ENCODE measurements at places on chromosomes 5 and 9.

DNA sequence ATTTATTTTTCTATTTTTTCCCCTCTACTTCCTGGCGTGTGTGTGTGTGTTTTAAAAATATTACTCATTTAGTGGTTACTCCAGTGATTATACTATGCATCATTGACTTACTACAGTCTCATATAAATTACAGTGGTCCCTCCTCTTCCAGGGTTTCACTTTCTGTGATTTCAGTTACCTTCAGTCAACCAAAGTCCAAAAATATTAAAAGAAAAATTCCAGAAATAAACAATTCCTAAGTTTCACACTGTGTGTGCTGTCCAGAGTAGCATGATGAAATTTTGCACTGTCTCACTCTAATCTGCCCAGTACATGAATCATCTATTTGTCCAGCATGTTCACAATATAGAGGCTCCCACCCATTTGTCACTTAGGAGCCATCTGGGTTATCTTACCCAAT is 47.4 kb upstream of the CCDC112 start:
- DNase-seq: no peak

DNA sequence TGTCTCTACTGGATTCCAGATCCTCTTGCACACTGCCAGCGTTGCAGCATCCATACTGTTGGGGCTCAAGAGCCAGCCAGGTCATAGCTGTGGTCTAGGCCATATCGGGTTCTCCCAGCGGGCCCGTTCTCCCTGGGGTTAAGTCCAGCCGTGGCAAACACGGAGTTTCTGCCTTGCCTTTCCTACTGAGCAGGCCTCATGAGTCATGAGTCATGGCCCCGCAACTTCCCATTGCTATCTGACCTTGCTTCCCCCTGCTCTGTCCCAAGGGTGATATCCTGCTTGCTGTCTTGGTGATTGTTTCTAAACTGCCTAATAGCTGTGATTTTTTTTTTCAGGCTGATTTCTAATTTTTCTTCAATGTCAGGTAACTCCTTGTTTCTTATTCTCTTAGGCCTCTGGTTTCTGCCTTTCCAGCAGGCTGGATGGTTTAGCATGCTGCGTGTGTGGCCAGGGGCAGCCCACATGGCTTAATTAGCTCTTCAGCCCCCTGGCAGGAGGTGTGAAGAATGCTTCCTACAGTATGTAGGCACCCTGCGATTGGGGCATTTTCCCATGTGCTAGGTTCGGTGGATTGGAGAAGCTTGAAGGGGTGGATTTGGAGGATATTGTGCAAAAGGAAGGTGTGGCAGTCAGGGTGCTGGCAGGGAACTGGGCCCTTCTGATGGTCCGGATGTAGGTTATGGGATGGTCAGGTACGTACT is 18.7 kb downstream of the DAPK1 start:
- DNase-seq: no peak

- DNase-seq: no peak
These were observed 150.2 kb downstream of the SGCD start for GRCh38 chr5:156477196-156477595.

DNA sequence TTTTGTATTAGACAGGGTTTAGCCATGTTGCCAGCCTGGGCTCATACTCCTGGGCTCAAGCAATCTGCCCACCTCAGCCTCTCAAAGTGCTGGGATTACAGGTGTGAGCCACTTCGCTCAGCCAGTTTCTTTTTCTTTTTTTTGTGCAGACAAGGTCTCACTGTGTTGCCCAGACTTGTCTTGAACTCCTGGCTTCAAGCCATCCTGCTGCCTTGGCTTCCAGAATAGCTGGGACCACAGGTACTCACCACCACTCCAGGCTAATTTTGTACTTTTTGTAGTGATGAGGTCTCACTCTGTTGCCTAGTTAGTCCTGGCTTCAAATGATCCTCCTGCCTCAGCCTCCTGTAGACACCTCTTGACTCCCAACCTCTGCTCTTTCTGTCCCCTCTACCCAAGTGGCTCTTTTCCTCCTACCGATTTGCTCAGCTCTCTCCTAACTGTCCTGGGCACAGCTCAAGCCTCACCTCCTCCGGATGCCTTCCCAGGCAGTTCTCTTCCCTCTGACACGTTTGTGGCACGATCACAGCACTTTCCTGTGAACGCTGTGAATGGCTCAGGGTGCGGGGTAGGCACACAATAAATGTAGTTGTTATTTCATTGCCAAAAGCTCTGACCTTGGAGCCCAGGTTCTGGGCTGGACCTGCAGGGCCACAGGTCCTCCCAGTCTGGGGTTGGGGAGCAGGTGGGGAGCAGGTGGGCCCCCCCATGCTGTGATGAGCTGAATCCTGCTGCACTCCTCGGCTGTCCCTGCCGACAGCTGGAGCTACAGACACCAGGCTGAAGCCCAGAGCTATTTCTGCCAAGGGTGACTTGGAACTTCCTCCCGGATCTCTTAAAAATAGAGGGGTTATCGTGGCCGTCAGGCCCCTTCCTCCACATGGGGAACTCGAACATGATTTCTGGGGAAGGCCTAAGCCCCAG is 23.9 kb downstream of the GFI1B start:
- peak; percentile 53 for DNase-seq

- DNase-seq: no peak
These were observed 139.9 kb downstream of the KCTD16 start for GRCh38 chr5:144310621-144311020.

- DNase-seq: no peak
These were observed 255.5 kb downstream of the MAN2A1 start for GRCh38 chr5:109945097-109945678.

DNA sequence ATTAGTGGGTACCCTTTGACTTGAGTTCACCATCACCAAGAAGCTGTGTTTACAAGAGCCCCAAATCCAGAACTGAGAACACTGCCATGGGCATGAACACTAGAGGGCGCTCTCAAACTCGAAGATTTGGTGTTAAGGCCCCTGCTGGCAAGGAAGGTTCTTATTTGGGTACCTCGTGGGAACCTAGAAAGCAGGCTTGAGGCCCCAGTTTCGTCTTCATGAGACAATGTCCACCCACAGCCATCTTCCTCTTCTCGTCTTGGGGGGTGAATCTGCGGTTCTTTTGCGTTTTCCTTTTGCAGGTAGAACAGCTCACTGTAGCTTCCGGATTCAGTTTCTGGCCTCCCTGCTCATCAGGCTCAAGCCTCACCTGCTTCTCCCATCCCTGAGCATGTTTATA is 184.0 kb downstream of the SEMA5A start:
- DNase-seq: peak; percentile 8

GRCh38 chr5:41275813-41276512 is 62.6 kb upstream of the C6 start:
- no peak for DNase-seq

GRCh38 chr9:89427621-89428221 is 70.2 kb downstream of the SEMA4D start:
- DNase-seq: no peak

GRCh38 chr5:167987490-167988280 is 303.8 kb upstream of the WWC1 start:
- no peak for DNase-seq

- no peak for DNase-seq
These were observed 93.4 kb downstream of the PIP5K1B start for GRCh38 chr9:68798423-68798822.

DNA sequence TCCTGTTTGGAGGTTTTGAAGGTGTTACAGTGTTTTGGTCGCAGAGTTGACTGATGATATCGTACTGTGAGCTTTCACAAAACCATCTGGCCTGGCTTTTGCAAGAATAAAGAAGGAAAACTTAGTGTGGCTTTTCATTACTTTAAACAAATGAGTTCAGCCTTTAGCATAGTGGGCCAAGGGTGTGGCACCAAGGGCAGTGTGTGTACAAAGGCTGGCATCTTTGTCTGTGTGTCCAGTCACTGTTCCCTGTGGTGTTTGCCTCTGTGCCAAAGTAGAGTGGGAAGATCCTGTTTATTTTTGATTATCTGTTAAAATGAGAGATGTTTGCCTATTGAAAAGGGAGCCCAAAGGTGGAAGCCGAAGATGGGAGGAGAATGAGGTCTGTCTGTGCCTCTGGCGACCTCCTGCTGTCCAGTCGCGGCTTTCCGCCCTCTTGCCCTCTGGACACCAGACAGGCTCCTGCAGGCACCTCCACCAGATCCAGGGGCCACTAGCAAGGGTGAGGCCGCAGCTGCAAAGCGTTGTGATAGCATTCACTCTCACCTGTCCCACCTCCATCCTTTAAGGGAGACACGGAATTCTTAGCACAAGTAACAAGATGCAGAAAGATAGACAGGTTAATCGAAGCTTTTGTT is 113.7 kb downstream of the TRIO start:
- no peak for DNase-seq

- DNase-seq: no peak
These were observed 421.3 kb downstream of the ACTL7B start for GRCh38 chr9:108434502-108434901.

DNA sequence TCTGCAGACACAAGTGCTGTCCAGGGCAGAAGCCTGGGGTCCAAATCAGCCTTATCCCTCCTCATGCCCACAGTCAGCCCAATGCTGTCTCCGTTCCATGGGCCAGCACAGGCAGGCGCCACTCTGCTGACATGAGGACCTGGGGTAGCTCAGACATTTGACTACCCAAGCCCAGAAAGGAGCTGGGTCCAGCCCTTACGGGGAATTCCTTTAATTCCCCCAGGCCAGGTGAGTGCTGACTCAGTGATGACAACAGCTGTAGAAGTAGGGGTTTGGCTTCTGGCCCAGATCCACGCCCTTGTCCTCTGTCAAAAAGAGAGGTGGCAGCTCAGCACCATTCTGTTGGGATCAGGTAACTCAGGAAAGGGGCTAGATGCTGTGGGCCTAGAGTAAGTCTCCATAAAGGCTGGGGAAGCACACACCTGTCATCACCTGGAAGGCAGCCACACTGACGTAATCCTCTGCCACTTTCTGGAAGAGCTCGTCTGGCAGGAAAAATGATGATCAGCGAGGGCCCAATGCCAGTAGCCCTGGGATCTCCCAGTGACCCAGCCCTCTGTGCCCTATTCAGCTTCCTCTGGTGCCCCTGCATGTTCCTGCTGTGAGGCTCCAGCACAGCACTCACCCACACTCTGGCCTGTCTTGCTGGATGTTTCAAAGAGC is 1.9 kb downstream of the RAB24 start:
- peak; percentile 87 for DNase-seq

- DNase-seq: no peak
These were observed 30.0 kb downstream of the TGFBR1 start for GRCh38 chr9:99134893-99135341.

DNA sequence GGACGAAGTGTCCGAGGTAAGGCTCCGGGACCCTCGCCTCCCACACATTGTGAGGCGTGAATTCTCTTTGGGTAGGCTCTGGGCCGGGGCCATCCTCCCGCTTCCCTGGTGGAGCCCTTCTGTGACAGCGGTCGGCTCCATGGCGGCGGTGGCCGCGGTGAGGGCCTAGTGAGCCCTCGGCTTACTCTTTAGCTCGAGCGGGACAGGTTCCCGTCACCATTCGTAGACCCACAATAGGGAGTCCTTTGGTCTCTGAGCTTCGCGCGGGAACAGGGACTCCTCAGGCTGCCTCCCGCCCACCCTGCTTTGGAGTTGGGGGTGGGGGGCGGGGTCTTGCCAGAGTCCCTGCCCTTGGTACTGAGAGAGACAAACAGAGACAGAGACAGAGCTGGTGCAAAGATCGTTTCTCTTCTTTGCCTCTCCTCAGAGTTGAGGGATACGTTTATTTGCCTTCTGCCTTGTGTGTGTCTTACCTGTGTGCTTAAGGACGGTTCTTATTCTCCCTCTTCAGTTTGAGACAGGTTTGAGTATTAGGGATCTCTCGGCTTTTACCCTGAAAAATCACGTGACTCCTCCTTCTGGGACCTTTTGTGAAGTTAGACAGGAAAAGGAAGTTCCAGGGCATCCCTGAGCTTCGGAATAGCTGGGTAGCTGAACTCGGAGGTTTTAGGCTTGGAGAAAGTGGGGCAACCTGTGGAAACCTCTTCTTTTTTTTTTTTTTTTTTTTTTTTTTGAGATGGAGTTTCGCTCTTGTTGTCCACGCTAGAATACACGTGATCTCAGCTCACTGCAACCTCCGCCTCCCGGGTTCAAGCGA is 833 bp downstream of the ANKHD1 start:
- DNase-seq: peak; percentile 1

DNA sequence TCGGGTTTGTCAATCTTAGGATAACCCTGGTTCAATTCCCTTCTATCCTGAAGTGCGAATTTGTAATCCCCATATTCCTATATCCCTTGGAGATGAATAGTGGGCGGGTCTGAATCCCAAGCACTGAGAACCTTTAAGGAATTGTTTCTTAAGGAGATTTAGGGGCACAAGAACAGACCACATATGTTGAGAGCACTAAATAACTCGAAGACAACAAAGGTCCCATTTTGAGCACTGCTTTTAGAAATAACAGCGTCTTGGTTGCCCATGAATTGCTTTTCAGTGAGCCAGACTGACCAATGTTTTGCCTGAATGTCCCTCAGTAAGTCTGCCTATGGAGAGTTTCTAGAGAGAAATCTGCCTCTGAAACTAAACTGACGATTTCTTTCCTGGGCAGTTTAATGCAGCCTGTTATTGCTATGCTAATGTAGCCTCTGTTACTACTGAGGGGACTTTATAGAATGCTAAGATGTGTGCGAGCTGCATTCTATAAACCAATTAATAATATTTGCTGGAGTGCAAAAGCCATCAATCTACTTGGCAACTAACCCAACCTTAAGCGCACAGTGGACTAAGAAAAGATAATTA is 445.0 kb upstream of the DMAC1 start:
- no peak for DNase-seq

DNA sequence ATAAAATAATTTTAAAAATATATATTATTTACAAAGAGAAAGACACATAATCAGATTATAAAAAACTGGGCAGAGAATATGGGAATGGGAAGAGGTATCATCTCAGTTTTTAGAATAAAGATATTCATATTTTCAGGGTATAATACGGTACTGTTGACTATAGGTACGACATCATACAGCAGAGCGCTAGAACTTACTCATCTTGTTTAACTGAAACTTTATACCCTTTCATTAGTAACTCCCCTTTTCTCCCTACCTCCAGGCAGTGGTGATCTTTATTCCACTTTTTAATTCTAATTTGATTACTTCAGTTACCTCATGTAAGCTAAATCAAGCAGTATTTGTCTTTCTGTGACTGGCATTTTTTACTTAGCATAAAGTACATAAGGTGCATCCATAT is 742.1 kb downstream of the MTRR start:
- DNase-seq: no peak

DNA sequence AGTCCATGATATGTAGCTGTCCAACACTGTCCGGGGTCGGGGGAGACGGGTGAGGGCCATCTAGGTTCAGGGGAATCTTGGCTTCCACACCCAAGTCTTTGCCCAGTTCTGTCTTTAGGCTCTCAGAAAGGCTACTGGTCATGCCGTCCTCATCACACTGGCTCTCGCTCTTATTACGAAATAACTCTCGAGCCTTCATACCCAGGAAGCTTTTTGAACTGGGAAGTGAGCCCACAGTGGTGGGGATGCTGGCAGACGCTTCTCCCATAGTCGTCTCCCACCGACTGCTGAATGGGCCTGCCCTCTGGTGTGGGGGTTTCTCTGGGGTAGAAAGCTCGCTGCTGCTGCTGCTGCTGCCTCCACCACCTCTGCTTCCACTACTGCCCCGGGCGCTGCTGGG is 17.6 kb downstream of the SPACA9 start:
- no peak for DNase-seq

GRCh38 chr5:60483050-60483449 is 216.9 kb downstream of the DEPDC1B start:
- DNase-seq: no peak

- no peak for DNase-seq
These were observed 8.5 kb downstream of the OSTF1 start for GRCh38 chr9:75096796-75097195.

- no peak for DNase-seq
These were observed 523.5 kb upstream of the CLINT1 start for GRCh38 chr5:158382473-158382872.
